Naive thymus-derived CD8-positive, alpha-beta T cell (primary cell): ENCODE measurements at places on chromosomes 2 and 18.

DNA sequence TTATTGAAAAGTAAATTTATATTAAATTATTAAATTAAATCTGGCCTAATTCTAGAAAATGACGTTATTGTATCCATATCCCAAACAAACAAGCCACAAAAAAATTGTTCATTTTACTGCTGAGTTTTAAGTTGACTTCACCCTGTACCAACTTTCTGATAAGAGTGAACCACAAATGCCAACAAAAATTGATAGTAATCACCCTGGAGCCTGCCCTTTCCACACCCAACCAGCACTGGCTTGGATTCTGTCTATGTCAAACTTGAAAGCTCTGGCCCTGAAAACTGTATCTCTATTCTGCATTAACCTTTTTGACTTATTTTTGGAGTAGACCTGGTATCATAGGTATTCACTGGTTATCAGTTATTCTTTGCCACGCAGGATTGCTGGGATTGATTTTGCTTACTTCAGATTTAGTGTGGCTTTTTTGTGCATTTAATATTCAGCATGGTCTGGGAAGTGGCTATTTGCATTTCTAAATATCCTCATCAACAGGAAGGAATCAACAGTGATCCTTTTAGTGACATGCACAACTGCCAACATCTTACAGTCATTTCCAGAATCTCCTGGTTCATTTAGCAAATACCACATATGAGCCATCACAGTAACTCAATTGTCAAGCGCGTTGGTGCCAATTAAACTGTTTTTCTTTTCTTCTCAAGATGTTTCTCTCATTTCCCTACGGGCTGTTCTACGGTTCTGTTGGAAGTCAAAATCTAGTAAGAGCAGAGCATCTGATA, 11.4 kb upstream of the SRBD1 start:
- H3K36me3 ChIP-seq, result no peaks in the 10 kb centered on the region
- H3K4me3 ChIP-seq, result no peak overlapping the region
- no peaks in the 10 kb centered on the region for H3K4me1 ChIP-seq
- peaks cover 16% of the 10 kb centered on the region for H3K27me3 ChIP-seq
- no peak for DNase-seq

DNA sequence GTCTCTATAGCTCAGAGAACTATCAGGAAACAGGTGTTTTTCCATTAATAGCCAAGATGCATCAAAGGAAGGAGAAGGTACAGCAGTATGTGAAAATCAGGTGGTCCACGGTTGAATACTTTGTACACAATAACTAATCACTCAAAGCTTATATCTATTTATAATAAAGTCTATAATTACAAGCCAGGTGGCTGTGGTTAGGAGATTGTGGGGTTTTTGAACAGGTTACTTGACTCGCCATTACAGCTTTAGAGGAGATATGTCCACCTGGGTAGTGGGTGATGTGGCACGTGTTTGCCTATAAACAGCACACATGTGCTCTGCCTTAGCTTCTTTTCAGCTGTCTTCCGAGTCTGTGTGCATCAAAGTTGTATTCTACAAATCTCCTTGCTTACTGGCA, 892.2 kb upstream of the ZEB2 start:
- peaks cover 16% of the 10 kb centered on the region for H3K4me1 ChIP-seq
- peaks cover 1% of the 10 kb centered on the region for H3K27me3 ChIP-seq
- peak overlapping the region; percentile 38 for H3K27ac ChIP-seq

DNA sequence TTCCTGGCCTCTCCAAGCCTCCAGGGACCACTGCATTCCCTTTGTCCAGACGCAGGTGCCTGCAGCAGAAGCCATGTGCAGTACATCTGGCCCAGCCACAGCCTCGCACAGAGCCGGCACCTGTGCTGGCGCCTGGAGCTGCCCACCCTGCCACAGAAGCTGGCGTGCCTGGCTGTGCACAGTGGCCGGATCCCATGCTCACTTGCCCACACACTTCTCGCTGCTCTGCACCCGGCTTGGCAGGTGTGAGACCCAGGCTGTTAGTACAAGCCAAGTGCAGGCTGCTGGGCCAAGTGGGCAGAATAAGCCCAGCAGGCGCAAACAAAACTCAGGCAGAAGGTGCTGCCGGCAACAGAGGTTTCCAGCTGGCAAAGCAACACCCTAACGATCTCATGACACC, 124.5 kb upstream of the CCDC150 start:
- H3K4me3 ChIP-seq, result no peak overlapping the region
- H3K36me3 ChIP-seq, result no peaks in the 10 kb centered on the region
- no peak for DNase-seq
- no peak overlapping the region for H3K27ac ChIP-seq
- H3K27me3 ChIP-seq, result peaks cover 9% of the 10 kb centered on the region

DNA sequence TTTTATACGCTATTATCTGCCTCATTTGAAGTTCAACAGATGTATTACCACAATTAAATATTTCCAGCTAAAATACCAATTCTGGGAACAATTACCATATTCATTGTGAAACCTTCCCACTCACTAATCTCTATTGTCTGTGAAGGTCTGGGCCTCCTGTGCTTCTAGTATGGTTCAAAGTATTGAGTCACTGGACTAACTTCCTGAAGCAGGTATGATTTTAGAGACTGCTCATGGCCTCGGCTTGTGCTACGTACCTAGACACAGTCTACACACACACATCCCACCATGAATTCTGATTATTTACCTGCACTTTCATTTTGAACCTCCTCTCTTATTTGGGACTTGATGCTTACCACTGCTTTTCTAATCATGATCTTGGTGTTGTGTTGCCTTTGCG, 180.7 kb upstream of the EPHA4 start:
- no peaks in the 10 kb centered on the region for H3K4me1 ChIP-seq
- no peak overlapping the region for H3K27ac ChIP-seq
- DNase-seq, result no peak

GRCh38 chr2:53828331-53828730, 31.4 kb downstream of the GPR75 start:
- no peak overlapping the region for H3K4me3 ChIP-seq
- no peaks in the 10 kb centered on the region for H3K4me1 ChIP-seq
- DNase-seq, result no peak
